ENCODE measurements at places on chromosomes 13 and 19. TPM values are rescaled to one million over a fixed set of nuclear protein-coding genes. Genes with fewer than 3 reads are reported as not detected.

RUBCNL gene
- 0.29 TPM for total RNA-seq

ELSPBP1 gene
- not detected for total RNA-seq

SLC7A9 gene
- total RNA-seq: not detected

MEIS3 gene
- not detected for total RNA-seq

ADGRE1 gene
- not detected for total RNA-seq

UPK1A gene
- not detected for total RNA-seq

SLITRK1 gene
- total RNA-seq: not detected

KASH5 gene
- total RNA-seq: not detected

FAM216B gene
- total RNA-seq: not detected

LIG1 gene
- total RNA-seq: 81.9 TPM

OR7A17 gene
- total RNA-seq: not detected
